ENCODE measurements at places on chromosomes 4 and X.

GRCh38 chr4:14383652-14384051 is 618.6 kb upstream of the CPEB2 start:
- no peak for DNase-seq

GRCh38 chr4:92305148-92305877 is 1.5 kb downstream of the GRID2 start:
- DNase-seq, result no peak

GRCh38 chr4:9880406-9881197 is 99.2 kb downstream of the DRD5 start:
- DNase-seq, result no peak

- DNase-seq, result no peak
Observed at GRCh38 chr4:682490-683172, 6.3 kb downstream of the SLC49A3 start.

DNA sequence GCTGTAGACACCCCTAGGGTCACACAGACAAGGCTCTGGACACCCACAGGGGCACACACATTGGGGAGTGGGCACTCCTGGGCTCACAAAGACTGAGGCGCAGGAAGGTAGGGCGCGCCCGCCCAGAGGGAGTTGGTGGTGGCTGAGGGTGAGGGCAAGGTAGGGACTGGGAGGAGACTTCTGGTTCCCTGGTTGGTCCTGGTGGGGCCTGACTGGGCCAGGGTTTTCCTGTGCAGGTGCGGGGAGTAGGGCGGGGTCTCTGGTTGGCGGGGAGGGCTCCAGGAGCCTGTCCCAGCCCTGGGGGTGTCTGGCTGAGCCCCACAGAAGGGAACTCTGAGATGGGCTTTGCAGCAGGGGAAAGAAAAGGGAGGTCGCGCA is 6.7 kb upstream of the WAS start:
- DNase-seq, result no peak

- no peak for DNase-seq
Observed at GRCh38 chr4:2793586-2794485, 951 bp downstream of the SH3BP2 start.

DNA sequence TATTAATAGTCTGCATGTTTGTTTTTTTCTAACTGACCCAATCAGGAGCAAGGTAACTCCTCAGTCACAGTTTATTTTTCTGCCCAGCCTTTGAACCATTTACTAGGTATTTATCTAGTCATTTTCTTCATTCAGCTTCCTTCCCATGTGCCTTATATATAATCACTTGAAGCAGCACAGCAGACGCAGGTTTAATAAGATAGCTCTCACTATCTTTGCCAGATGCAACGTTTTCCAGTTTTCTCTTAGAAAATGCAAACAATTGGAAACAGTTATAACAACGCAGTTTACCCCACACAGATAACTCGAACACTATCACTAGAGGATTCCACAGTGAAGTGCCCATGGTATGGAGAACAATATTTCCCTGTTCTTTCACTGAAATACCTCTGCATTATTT is 56.4 kb upstream of the NFKB1 start:
- DNase-seq, result no peak

- DNase-seq, result peak; percentile 36
Observed at GRCh38 chrX:153970357-153971123, 1.1 kb downstream of the HCFC1 start.

GRCh38 chr4:113232194-113232593 is 182.7 kb downstream of the ANK2 start:
- DNase-seq, result no peak

GRCh38 chr4:42330002-42330592 is 67.2 kb upstream of the SHISA3 start:
- DNase-seq, result no peak

DNA sequence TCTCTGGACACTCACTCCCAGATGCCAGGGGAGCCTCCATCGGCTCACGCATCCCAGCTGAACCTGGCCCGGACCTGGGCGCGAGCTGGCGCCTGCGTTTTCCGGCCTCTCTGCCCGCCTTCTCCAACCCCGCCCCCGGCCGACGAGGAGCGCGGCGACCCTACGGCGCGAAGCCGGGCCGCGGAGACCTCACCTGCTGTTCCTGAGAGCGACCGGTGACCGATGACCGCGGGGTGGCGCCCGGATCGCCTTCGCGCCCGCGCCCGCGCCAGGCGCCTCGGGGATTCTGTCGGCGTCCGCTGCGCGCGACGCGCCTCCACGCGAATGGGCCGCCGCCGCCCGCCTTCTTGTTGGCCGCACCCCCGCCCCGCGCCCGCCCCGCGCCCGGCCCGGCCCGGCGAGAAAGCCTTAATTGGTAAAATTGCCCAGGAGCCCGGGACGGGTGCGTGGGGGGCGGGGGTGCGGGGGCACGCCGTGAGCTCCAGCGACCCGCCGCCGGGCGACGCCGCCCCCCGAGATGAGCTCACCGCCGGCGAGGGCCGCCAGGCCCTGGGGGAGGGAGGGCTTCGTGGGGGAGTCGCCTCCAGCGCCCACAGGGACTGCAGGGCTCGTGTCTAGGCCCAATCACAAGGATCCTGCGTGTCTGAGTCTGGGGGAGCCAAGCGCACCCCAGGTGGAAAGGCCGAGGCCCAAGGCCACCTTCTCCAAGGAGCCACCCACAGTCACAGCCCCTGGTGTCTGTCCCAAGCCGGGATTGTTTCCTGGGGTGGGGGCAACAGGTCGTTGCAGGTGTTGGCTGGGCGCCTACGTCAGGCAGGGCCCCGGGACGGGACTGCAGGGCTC is at the start of gene FLNA:
TSS of gene FLNA (minus strand) at position 322 of the 843 bp plus-strand sequence. CDS start 3,389 bp downstream, outside the sequence.
- peak; percentile 22 for DNase-seq

DNA sequence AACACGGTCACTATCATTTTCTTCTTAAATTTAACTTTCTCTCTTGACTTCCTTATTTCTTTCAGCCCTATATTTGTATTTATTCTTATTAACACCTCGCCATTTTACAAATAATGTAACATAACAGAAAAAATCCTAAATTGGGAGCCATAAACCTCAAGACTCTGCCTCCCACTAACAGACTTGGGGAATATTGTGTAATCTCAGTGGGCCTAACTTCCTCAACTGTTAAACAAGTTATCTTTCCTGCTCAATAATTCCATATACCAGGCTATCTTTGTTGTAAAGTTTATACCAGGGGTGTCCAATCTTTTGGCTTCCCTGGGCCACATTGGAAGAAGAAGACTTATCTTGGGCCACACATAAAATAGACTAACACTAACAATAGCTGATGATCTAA is 26.2 kb downstream of the PRSS12 start:
- no peak for DNase-seq

GRCh38 chrX:30039768-30040167 is 175.6 kb upstream of the MAGEB2 start:
- no peak for DNase-seq

GRCh38 chr4:39961311-39961877 is 16.3 kb downstream of the PDS5A start:
- no peak for DNase-seq

- DNase-seq, result no peak
Observed at GRCh38 chr4:149638073-149638472, 177.6 kb downstream of the IQCM start.

- no peak for DNase-seq
Observed at GRCh38 chr4:12005471-12005870, 576.8 kb upstream of the HS3ST1 start.

DNA sequence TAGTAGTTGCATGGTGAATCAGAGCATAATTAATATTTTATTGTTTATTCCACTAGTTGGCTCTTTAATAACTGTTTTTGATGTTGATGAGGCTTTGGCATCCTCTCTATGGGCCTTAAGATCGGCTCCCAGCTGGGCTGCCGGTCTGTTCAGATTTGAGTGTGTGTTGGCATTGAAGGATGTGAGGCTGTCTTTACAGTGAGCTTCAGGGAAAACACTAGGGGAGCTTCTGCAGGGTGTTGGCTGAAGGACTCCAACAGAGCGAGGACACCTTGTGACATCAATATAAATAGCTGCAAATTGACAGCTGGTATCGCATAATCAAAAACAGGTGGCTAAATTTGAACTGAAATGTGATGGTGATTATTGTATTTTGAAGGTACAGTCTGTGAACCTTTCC is 322.0 kb downstream of the FSTL5 start:
- no peak for DNase-seq

GRCh38 chr4:17915439-17915838 is 104.7 kb downstream of the NCAPG start:
- DNase-seq, result no peak

- DNase-seq, result no peak
Observed at GRCh38 chr4:145277011-145277410, 96.6 kb upstream of the OTUD4 start.

DNA sequence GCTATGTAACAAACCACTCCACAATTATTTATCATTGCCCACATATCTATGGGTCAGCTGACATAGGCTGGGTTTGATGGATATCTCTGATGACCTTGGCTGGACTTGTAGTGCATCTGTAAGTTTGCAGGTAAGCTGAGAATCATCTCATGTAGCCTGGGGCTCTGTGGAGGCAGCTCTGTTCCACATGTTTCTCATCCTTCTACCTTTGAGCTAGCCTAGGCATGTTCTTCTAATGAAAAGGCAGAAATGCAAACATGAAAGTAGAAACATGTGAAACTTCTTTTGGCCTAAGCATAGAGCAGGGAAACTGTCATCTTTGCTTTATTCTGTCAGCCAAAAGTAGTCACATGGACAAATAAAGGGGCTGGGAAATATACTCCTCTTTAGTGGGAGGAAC is 18.2 kb downstream of the MRPL1 start:
- DNase-seq, result no peak

GRCh38 chr4:106347167-106347566 is 21.4 kb downstream of the GIMD1 start:
- no peak for DNase-seq

DNA sequence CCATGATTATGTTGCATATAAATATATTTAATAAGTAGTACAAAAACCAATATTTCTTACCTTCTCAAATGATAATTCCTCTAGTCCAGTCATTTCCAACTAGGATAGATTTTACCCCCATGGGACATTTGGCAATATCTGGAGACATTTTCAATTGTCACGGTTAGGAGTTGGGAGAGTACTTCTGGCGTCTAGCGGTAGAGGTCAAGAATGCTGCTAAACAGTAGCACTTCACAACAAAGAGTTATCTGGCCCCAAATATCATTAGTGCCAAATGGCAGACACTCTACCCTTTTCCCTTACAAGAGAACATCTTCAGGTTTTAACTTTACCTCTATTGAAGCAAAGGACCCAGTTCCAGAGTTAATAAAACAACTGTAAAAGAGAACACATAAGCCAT is 168.1 kb downstream of the FAT4 start:
- DNase-seq, result no peak

DNA sequence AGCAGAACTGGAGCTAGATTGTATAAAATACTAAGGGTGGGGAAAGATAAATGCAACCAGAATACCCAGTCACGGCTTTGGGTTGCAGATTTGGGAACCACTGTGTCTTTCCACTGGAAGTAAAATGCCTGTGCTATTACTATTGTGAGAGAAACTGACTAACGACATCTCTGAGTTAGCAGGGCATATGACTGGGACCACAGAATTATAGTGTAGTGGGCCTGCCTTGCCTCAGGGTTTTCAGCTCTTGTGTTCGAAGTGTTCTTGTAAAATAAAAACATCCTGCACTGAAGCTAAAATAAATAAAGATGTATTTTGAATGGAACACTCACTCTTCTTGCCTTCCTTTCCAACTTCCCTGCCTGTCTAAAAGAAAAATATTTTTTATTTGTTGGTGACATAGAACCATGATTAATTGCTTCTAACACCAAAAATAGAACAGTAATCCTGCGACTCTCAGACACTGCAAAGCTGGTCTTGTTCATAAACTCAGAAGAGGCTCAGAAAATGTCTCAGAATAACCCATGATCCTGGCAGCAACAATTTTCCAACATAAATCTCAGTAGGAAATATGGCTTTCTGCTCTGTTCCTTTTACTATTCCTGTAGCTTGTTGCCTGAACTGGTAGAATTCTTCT is 104.2 kb downstream of the FAM47B start:
- DNase-seq, result no peak

DNA sequence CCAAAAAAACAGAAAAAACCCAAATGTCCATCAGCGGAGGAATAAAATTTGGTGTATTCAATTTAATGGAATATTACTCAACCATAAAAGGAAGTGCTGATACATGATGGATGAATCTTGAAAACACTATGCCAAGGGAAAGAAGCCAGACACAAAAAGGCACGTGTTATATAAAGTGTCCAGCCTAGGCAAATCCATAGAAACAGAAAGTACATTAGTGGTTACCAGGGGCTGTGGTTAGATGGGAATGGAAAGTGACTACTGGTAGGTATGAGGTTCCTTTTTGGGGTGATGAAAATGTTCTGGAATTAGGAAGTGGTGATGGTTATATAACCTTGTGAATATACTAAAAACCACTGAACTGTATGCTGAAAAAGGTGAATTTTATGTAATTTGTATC is 3.5 kb upstream of the CDKL2 start:
- no peak for DNase-seq

DNA sequence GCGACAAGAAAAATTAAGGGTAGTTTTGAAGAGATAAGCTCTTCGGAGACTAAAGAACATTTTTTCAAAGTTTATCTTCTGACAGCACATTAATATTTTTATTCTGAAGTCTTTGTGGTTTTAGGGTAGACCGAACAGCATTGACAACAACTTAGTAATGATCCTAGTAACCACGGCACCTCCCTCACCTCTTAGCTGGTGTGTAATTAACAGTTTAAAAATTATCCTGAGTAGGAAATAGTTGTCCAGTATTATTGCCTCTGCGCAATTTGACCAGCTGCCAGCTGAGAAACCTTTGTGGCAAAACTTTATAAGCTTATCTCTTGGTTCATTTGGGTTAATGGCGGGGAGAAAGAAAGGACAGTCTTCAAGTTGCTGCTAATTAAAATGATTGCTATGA is 213.6 kb downstream of the CBLL2 start:
- DNase-seq, result no peak

DNA sequence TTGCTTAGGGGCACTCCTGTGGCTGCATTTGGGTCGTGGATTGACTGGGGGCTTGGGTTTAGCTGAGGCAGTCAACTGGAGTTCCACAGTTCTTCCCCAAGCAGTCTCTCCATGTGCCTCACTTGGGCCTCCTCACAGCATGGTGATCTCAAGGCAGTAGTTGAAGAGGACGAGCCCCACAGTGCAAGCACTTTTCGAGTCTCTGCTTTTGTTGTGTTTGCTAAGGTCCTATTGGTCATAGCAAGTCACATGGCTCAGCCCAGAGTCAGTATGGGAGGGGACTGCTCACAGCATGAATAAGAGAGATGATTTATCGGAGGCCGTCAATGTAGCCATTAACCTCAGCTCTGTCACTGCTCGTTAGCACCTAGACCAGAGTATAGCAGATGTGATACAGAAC is 29.7 kb downstream of the BMX start:
- no peak for DNase-seq

DNA sequence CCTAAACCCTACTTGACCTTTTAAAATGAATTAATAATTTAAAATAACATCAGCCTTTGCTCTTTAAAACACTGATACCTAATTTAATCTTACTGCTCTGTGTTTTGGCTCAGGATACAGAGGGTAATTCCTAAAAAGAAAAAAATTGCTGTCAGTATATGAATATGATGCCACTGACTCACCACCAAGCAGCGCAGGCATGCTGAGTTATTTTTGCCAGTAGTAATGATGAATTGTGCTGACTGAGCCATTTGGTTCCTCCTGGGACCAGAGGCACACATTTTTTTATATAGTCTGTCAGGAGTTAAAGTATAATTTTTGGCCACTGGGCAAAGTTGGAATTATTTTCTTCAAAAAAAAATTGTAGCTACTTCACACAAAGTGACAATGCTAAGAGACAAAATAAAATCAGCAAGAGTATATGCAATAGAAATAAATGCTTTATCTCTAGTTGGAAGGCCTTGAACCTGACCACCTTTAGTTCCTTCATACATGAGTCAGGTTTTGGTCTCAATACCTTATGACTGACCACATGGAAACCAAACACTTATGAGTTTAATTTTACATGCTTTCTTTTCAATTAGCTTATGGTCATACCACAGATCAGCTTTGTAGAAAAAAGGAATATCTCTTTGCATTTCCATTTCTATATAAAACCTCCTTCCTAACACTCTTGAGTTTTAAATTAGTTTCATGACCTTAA is 115.1 kb downstream of the PPP3CA start:
- peak; percentile 3 for DNase-seq
